ENCODE measurements at places on chromosomes 5 and 9. TPM values are rescaled to one million over a fixed set of nuclear protein-coding genes. Genes with fewer than 3 reads are reported as not detected.

Gene NFIB
- 124 TPM for total RNA-seq

Gene ALDH7A1
- total RNA-seq, result 54.3 TPM

Gene LAMC3
- total RNA-seq, result 8.1 TPM

Gene AK8
- 1.1 TPM for total RNA-seq

Gene SLC6A3
- not detected for total RNA-seq

Gene NAIP
- 21.3 TPM for total RNA-seq
